Dermis microvascular lymphatic vessel endothelial cell (primary cell): ENCODE measurements at places on chromosomes 12 and 14. TPM values are rescaled to one million over a fixed set of nuclear protein-coding genes. Genes with fewer than 3 reads are reported as not detected.
A peak's percentile ranks its signal among the peaks of the same experiment; 100 is the strongest.

DNA sequence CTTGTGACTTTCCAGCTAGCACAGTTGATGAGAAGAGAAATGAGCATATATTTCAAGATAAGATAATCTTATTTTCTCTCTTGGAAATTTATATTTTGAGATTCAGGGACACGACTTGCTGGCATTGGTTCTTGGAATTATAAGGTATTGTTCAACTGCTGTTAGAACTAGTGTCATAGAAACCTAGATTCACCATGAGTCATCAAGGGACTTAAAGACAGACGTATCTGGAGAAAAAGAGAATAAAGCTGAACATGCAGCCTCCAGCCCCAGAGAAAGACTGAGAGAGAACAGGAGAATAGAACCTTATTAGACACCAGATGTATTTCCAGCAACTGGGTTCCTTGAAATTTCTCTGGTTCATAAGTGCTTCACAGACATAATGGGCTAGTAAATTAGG, 194.4 kb upstream of the PPFIA2 start:
- no peak for DNase-seq

The CLEC2D gene
- 0.64 and 0.89 TPM in 2 replicates for total RNA-seq

DNA sequence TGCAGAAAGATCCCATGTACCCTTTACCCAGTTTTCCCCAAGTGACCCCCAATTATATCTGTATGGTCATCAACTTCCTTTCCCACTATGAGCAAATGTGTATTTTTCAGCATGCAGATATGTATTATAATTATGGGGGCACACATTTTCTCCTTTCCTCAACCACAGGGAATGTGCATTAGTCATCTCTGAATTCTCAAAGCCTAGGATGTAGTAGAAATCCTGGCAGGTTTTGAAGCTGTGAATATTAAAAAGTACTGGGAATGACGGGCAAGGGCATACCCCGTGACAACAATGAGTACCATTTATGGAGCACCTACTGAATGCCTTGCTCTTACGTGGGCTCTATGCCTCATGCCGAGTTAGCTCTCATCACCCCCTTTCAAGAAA, 71.5 kb downstream of the VWF start:
- no peak for DNase-seq

DNA sequence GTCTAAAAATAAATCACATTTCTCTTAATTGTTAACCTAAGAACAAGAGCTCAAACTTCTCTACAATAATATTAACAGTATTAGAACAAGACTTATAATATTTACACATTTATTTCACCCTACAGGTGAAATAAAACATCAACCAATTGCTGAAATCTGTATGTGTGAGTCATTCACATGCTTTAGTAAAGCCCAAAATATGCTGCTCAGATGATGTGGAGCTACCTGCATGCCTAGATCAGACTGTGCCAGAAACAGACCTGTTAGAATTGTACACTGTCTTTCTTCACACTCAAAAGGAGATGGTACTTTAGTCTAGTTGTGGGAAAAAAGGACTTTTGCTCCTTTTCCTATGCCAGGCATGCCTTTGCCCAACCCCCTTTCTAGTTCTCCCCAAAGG, 54.7 kb downstream of the RPS6KA5 start:
- DNase-seq, result no peak

DNA sequence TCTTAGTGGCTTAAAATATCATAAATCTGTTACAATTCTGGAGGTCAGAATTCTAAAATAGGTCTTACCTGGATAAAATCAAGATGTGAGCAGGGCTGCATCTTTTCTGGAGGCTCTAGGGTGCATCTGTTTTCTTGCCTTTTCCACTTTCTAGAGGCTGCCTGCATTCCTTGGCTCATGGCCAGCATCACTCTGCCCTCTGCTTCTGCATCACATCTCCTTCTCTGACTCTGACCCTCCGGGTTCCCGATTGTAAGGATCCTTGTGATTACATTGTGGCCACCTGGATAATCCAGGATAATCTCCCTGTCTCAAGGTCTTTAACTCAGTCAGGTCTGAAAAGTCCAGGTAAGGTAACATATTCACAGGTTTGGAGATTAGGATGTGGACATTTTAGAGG, 11.0 kb upstream of the BMP4 start:
- no peak for DNase-seq

The NOVA1 gene
- under 0.01 TPM in 1 of 2 replicates, not detected in the other for total RNA-seq

GRCh38 chr14:24058260-24058950, 6.6 kb downstream of the CARMIL3 start:
- peak; percentile 63 for DNase-seq

- no peak for DNase-seq
These were observed 26.4 kb downstream of the C12orf71 start for GRCh38 chr12:27055966-27056365.

The LRP6 gene
- total RNA-seq, result 36.2 and 59.9 TPM in 2 replicates

The CFAP54 gene
- total RNA-seq, result 6.2 and 9.2 TPM in 2 replicates

GRCh38 chr14:73780896-73781295, 66.7 kb upstream of the PNMA1 start:
- DNase-seq, result no peak

DNA sequence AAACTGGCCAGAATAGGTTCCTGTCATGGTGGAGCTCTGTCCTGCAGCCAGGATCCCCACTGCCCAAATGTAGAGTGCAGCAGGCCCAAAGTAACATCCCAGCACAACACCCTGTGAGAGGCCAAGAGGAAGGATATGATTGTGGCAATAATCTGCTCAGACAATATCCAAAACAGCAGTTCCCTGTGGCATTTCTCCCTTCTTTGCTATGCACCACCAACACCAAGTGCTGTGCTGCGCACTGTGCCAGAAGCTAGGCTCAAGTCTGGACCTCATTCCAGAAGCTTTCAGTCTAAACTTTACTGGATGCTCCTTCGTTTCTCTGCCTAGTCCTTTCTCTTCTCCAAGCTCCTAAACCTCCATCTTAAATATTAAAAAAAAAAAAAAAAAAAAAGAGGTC, 33.4 kb downstream of the SLC11A2 start:
- no peak for DNase-seq

The MYF5 gene
- total RNA-seq, result not detected in 2 replicates

DNA sequence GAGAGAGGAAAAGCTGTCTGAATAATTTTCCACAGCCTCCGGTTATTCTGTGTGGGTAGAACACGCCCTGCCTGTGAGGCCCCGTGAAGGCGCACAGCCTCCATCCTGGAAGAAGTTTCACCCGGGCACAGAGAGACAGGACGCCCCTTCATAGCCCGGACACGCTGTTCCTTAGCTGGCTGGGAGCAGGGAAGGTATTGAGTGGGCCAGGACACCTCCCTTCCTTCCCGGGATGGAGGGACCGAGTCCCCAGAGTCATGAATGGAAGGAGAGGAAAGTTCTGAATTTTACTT, 135.5 kb downstream of the GCH1 start:
- no peak for DNase-seq

The BRMS1L gene
- total RNA-seq, result 3.2 TPM in 2 replicates

DNA sequence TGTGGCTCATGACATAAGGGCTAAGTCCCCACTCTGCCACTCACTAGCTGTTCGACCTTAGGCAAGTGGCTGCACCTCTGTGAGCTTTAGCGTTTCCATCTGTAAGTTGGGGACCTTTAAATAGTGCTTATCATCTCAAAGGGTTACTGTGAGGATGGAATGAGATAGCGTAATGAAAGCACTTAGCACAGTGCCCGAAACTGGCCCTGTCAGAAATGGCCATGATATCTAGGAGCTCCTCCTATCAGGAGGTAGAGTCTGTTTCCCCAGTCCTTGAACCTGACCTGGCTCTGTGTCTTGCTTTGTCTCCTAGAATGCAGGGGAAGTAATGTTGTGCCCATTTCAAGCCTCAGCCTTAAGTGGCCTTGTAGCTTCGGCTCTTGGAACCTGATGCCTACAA, 211.0 kb downstream of the RBM19 start:
- no peak for DNase-seq

The KRT77 gene
- not detected in 2 replicates for total RNA-seq

The TTC9 gene
- 0.13 and 0.25 TPM in 2 replicates for total RNA-seq

GRCh38 chr14:73026243-73026844, 562 bp downstream of the ZFYVE1 start:
- no peak for DNase-seq

- DNase-seq, result no peak
These were observed 158.6 kb upstream of the PARP11 start for GRCh38 chr12:4031703-4032291.

DNA sequence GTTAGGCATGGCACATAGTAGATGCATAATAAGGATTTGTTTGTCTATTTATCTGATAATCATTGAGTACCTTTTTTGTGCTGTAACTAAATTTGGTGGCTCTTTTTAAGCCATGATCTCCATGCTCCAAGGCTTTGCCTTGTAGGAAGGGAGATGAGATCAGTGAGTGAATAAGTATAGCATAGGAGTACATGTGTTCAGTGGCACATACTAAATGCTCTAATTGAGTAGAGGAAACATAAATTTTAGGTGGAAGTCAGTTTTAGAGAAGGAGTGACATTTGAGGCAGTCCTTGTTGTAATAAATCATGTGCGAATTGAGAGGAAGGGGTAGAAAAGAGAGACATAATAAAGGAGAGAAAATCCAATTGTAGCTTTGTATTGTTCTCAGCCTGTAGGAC, 482.6 kb downstream of the NRXN3 start:
- no peak for DNase-seq

GRCh38 chr12:82434392-82434911, 76.1 kb downstream of the METTL25 start:
- DNase-seq, result no peak

The LMO3 gene
- not detected in 2 replicates for total RNA-seq

DNA sequence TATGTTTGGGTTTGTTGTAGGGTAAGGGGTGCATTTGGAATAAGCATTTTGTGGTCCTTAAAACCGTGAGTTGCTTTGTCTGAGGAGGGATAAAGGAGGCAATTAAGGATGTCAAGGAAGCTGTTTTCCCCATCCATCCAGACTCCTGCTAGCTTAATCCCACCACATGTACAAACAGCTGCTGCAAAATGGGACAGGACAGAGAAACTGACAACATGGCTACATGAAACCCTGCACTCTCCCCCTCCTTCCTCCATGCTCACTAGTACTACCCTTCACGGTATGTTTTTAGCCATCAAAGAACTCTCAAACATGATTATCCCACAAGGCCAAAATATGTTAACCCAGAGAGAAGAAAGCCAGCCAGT, 20.6 kb downstream of the ST8SIA1 start:
- no peak for DNase-seq

DNA sequence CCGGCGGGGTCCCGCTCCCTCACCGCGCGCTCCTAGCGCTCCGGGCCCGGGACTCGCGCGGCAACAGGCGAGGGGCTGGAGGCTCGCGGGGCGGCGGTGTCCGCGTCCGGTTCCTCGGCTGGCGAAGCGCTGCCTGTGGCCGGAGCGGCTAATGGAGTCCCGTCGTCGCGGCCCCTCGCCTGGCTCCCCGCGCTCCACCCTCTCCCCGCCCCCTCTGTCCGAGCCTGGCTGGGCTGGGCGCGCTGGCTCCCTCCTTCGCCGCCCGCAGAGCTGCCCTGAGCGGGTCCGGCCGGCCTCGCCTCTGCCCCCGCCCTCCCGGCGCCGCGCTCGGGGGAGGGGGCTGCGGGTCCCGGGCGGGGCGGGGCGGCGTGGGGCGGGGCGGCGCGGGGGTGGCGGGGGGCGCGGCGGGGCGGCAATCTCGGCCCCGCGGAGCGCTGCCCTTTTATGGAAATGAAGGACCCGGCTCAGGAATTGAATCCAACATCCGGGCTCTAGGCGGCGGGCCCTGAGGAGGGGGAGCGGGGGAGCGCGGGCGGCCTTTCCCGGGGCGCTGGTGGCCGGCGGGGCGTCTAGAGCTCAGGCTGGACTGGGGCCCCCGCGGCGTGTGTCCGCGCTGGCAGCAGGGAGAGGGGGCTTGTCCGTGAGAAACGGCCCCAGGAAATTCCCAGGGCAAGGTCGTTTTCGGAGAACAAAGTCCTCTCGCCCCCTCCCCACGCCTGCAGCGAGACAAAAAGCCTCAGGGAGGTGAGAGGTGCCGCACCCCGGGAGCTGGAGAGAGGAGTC, at the start of gene FERMT2:
Gene FERMT2 (minus strand): TSS at position 153 of the 783 bp plus-strand sequence. CDS start 482 bp downstream, outside the sequence.
- DNase-seq, result peak; percentile 52

The CFAP251 gene
- total RNA-seq, result 2.3 and 4.2 TPM in 2 replicates

The CNTN1 gene
- total RNA-seq, result not detected in 2 replicates

- DNase-seq, result peak; percentile 49
These were observed 30.3 kb downstream of the CD9 start for GRCh38 chr12:6230321-6231110.

The CLEC14A gene
- 84.2 and 116 TPM in 2 replicates for total RNA-seq

GRCh38 chr12:47980197-47980596, 16.8 kb downstream of the TMEM106C start:
- DNase-seq, result no peak

- no peak for DNase-seq
These were observed 6.8 kb downstream of the LMNTD1 start for GRCh38 chr12:25546318-25546717.

DNA sequence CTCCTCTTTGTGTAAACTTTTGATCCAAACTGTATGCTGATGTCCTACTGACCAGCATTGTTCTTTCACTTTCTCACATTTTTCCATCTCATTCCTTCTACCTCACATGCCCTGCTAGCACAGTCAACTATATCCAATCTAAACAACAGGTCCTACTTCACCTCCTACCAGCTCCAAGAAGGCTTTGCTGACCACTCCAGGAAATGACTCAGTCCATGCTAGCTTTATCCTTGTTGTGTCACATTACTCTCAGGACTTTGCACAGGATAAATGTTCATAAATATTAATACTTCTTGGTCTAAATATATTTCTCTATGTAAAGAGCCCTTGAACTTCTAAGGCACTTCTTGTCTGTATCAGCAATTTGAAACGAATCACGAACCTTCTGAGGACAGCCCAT, 64.9 kb upstream of the PCED1B start:
- DNase-seq, result no peak

- no peak for DNase-seq
These were observed 374.3 kb upstream of the CCDC196 start for GRCh38 chr14:66111891-66112290.

DNA sequence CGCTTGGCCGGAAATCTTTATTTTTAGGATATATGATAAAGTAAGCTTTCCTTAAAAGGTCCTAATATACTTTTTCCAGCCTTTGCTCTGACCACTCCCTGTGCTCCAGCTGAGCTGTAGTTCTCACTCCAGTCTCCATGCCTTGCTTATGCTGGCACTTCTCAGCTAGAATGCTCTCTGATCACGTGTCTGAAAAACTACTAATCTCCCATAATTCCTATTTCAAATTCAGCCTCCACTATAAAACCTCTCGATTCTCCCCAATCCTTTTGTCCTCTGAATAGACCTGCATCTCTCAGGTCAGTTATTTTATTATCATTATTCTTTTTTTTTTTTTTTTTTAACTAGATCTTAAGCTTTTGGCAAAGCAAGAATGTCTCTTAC, 3.7 kb downstream of the BIN2 start:
- DNase-seq, result no peak

The EP400 gene
- total RNA-seq, result 5.9 and 10.7 TPM in 2 replicates

GRCh38 chr12:88299567-88300101, 157.5 kb downstream of the TMTC3 start:
- DNase-seq, result peak; percentile 91

The RDH12 gene
- total RNA-seq, result not detected in 2 replicates

GRCh38 chr14:69002069-69002468, 23.0 kb upstream of the ACTN1 start:
- DNase-seq, result peak; percentile 67

DNA sequence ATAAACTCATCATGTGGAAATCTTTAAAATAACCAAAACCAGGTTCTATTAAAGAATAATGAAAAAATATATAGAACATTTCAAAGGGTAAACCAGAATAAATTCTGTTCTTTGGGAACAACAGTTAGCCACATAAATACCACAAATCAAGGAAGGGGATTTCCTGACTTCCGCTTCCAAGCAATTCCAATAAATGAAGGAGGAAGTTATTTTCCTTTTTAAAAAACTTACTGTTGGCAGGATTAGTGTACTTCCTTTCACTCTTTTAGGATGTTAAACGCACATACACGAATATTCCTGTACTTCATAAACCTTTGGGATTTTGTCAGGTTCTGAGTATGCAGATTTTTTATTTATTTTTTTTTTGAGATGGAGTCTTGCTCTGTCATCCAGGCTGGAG, 13.7 kb upstream of the LIMA1 start:
- DNase-seq, result peak; percentile 51
